ENCODE measurements at places on chromosomes 13 and 19. TPM values are rescaled to one million over a fixed set of nuclear protein-coding genes. Genes with fewer than 3 reads are reported as not detected.

DNA sequence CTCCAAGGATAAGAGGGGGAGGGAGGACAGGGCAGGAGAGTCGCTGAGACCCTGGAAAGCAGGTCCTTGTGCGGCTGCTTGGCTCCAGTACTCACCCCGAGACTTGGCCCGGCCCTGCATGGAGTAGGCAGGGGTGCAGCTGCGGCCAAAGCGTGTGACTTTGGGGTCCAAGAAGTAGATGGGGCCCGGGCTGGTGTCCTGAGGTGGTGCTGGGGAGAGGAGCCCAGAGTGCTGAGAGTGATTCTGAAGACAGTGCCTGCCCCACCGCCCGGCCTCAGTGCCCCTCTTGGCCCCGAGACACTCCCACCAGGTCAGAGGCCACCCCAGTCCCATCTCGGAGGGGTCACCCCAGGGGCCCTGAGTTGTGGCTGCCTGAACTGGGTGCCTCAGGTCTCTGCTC is 6.7 kb upstream of the SHC2 start:
- no peak for DNase-seq

DNA sequence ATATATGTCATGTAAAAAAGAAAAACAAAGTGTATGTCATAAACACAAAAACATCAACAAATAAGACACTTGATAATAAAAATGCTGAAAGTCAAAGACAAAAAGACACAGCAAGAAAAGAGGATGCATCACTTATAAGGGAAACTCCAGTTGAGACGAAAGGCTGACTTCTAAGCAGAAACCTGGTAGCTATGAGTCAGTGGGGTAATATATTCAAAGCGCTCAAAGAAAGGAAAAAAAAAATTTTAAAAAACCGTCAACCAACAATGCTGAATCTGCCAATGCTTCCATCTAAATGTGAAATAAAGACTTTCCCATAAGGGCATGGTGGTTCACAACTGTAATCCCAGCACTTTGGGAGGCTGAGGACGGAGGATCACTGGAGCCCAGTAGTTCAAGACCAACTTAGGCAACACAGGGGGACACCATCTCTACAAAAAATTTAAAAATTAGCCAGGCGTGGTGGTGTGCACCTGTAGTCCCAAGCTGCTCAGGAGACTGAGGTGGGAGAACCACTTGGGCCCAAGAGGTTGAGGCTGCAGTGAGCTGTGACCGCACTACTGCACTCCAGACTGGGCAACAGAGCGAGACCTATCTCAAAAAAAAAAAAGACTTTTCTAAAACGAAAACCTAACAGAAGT is 24.0 kb downstream of the USP12 start:
- DNase-seq: no peak

DNA sequence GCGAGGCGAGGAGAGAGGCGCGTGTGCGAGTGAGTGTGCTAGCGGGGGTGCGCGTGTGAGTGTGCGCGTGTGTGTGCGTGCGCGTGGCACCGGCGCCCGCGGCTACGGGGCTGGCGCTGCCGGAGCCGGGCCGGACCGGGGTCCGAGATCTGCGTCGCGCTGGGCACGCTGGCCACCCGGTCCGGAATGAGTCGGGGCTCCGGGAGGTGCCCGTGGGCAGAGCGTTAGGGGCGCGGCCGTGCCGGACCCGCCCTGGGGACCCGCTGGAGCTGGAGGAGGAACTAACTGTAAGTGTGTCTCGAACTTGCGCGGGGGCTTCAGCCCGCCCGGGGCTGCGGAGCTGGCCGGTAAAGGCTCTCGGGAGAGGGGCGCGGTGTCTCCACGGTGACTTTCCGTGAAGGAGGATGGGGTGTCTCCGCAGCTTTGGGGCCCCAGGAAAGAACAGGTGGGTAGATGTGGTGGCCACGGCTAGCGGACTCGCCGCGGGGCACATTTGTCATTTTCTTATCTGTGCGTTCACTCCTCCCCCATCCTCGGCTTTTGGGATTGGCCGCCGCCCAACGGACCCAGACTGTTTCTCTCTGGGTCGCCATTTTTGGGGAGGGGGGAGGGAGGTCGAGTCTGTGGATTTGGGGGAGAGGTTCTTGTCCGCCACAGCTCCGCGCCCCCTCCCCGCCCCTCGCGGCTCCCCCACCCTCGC is 10.1 kb upstream of the SOX1 start:
- no peak for DNase-seq

- DNase-seq: peak; percentile 53
Measured at GRCh38 chr19:53868091-53868891, 608 bp downstream of the MYADM start.

DNA sequence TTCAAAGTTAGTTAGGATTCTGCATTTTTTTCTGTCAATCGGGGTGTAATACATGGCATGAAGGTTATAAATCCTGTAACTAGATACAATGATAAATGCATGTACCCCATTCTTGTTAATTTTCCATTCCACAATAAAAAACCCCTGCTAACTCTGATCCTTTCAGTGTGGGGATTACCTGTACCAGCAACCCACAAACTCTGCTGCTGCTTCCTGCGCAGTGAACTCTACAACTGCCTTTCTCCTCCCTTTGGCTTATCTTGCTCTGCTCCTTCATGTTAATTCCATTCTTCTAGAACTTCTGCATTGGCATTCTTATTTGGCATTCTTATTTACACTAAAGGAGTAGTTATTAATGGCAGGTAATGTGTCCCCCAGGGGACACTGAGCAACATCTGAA is 273.1 kb downstream of the KLF12 start:
- no peak for DNase-seq

DNA sequence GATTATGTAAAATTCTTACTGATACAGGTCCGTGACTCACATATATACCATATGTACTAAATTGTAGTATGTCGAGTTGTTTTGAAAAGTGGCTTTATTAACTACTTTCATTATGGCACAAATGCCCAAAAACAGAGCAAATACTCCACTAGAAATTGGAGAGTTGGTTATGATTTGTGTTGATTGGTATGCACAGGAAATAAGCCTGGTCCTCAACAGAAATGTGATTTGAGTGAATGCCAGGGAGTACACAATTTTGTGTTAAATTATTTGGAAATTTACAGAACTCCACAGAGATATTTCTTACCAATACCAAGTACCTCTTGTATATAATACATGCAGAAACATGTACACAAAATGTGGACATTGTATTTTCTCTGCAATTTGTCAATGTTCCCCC is 676.7 kb downstream of the PCDH9 start:
- DNase-seq: no peak

GRCh38 chr19:43562226-43562697 is 13.1 kb downstream of the XRCC1 start:
- no peak for DNase-seq

DNA sequence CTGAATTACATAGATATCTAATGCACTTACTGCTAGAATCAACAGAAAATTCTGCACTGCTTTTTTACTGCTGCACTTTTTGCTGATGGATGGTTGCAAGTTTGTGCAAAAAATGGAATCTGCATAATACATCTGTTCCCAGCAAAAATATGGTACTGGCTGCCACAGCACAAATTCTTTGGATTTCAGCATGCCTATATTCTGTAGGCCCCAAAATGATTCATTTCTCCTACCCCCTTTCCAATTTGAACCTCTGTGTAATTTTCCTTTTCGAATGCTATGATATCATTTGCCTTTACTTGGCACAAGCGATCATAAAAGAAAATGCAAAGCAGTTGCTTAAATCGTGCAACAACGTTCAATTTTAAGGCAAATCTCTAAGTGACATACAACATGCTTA is 524.2 kb upstream of the NBEA start:
- no peak for DNase-seq

DNA sequence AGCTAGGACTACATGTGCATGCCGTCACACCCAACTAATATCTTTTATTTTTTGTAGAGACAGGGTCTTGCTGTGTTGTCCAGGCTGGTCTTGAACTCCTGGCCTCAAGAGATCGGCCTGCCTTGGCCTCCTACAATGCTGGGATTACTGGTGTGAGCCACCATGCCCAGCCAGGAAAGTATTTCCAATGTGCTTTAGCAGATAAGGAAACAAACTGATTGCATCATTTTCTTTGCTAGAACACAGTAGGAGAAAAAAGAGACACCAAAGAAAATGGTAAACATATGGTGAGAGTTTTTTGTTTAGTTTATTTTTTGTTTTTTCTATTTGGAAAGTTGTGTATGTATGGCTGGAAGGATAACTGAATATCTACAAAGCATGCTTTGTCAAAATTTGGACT is 46.9 kb upstream of the AKAP11 start:
- DNase-seq: no peak

GRCh38 chr13:76425935-76426334 is 460.3 kb downstream of the KCTD12 start:
- no peak for DNase-seq

- DNase-seq: no peak
Measured at GRCh38 chr13:75216038-75216437, 265.9 kb downstream of the TBC1D4 start.

- DNase-seq: no peak
Measured at GRCh38 chr13:105329359-105329758, 1206.1 kb downstream of the EFNB2 start.

The LRRC63 gene
- 0.55 TPM for total RNA-seq

The ZNF208 gene
- 1.8 TPM for total RNA-seq

The SMAD9 gene
- not detected for total RNA-seq

Measured in CD8-positive, alpha-beta memory T cell (primary cell).